Dermis lymphatic vessel endothelial cell (primary cell): ENCODE measurements at places on chromosomes 13 and 19. TPM values are rescaled to one million over a fixed set of nuclear protein-coding genes. Genes with fewer than 3 reads are reported as not detected.

FAM124A gene
- total RNA-seq, result 2.8 and 5.3 TPM in 2 replicates

ZNF708 gene
- total RNA-seq, result 8.2 and 10.5 TPM in 2 replicates

FLT1 gene
- total RNA-seq, result 20.1 and 76.5 TPM in 2 replicates

ZNF675 gene
- total RNA-seq, result 7.4 and 10.1 TPM in 2 replicates

C19orf38 gene
- total RNA-seq, result 0.11 TPM in 1 of 2 replicates, not detected in the other

BEST2 gene
- total RNA-seq, result not detected in 2 replicates

ARL11 gene
- 0.26 and 0.33 TPM in 2 replicates for total RNA-seq

NOVA2 gene
- 3.7 and 6.4 TPM in 2 replicates for total RNA-seq

CDX2 gene
- total RNA-seq, result not detected in 2 replicates
